Muscle of back (tissue), 13 donors: ENCODE measurements at places on chromosomes 11 and 22. TPM values are rescaled to one million over a fixed set of nuclear protein-coding genes. Genes with fewer than 3 reads are reported as not detected.

DNA sequence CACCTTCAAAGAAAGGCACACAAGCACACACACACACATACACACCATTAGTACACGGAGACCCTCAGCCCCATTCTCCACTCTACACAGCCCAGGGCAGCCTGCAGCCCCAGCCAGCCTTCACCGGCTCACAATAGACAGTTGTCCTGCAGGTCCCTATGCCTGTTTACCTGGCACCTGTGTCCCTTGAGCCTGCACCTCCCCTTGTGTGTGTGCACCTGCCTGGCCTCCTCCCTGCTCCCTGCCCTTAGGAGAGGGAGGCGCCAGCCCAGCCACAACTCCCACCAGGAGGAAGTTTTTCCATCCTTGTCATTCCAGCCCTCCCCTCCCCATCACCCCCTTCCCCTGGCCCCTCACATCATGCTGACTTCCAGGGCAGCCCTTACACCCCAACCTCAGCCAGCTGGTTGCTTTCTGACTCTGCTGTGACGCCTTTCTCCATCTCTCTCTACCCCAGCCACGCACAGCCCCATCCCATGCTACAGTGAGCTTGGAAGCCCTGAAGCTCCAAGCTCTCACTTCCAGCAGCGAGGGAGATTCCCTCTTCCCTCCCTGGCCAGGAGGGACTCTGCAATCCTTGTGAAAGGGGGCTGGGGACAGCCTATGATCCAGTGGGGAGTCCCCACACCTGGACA is 4.4 kb downstream of the AHNAK start:
- no peak for DNase-seq

The OR11H1 gene
- not detected for polyA plus RNA-seq

DNA sequence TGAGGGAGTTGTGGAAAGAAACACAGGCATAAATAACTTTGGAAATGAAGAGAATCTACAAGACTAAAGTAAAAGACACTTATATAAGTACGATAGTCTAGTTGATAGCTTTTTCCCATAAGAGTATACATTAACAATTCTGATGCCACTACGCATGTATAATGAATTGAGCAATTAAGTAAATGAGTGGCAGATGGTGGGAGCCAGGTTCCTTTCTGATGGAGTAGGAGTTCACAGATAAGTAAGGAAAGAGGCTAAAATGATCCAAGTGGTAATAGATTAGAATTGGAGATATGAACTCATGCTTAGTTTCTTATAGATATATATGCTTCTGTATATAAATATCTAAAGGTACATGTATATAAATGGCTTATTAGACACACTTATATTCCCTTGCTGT is 368.3 kb downstream of the FAM181B start:
- no peak for DNase-seq

DNA sequence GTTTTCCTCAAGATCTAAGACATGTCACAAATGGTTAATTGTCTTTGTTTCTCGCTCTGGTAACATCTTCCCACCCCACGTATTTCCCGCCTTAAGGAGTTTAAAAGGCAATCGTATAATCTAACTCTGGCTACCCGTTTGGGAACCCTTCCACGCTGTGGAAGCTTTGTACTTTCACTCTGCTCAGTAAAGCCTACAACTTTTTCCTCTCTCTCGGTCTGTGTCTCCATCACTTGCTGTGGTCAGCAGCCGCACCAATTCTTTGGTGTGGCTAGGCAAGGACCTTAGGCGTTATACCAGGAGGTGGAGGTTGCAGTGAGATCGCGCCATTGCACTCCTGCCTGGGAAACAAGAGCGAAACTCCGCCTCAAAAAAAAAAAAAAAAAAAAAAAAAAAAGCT is 1430.1 kb downstream of the LRRC4C start:
- DNase-seq = peak; percentile 5

The PRSS23 gene
- 17.9 TPM for polyA plus RNA-seq

GRCh38 chr11:1290052-1291040 is 19.1 kb downstream of the TOLLIP start:
- DNase-seq = no peak

The FOLH1 gene
- 2.2 TPM for polyA plus RNA-seq

GRCh38 chr11:134048028-134048427 is 20.8 kb upstream of the JAM3 start:
- DNase-seq = no peak

GRCh38 chr11:1864231-1864630 is 11.3 kb downstream of the LSP1 start:
- DNase-seq = no peak

- no peak for DNase-seq
These were observed 48.5 kb downstream of the OR4D9 start for GRCh38 chr11:59559886-59560285.

DNA sequence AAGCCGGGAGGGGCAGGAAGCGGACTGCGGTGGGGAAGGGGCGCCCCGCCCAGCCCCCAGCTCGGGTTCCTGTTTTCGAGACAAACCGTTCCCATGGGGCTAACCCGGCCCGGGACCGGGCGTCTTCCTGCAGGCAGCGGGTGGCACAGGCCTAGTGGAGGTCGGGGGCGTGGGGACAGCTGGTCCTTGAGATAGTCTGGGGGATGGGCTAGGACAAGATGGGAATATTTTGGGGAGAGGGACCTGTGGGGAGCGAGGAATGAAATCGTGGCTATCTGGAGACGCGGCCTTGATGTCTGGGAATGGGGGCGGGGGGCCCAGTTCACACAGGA is 1.2 kb upstream of the RASGRP2 start:
- no peak for DNase-seq

- DNase-seq = no peak
These were observed 263.6 kb downstream of the BRD1 start for GRCh38 chr22:49564054-49564453.

- DNase-seq = no peak
These were observed 632.9 kb upstream of the CADM1 start for GRCh38 chr11:116136987-116137674.

- no peak for DNase-seq
These were observed 27.3 kb downstream of the BDNF start for GRCh38 chr11:27672836-27673464.

The DCDC1 gene
- 0.07 TPM for polyA plus RNA-seq

The RFPL2 gene
- polyA plus RNA-seq = not detected

DNA sequence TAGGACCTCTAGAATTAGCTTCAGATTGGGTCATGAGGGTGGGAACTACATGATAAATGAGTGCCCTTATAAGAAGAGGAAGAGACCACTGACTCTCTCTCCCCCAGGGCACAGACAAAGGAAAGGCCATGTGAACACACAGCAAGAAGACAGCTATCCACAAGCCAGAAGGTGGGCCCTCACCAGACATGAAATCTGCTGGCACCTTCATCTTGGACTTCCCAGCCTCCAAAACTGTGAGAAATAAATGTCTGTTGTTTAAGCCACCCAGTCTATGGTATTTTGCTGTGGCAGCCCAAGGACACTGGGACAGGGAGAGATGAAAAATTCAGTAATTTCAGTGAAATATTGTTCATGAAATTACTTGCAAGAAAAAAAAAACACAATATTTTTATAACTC is 5.9 kb downstream of the RBFOX2 start:
- no peak for DNase-seq

- no peak for DNase-seq
These were observed 595.3 kb upstream of the CCDC90B start for GRCh38 chr11:83881428-83881827.

GRCh38 chr11:34493926-34494595 is 19.5 kb downstream of the ELF5 start:
- no peak for DNase-seq

DNA sequence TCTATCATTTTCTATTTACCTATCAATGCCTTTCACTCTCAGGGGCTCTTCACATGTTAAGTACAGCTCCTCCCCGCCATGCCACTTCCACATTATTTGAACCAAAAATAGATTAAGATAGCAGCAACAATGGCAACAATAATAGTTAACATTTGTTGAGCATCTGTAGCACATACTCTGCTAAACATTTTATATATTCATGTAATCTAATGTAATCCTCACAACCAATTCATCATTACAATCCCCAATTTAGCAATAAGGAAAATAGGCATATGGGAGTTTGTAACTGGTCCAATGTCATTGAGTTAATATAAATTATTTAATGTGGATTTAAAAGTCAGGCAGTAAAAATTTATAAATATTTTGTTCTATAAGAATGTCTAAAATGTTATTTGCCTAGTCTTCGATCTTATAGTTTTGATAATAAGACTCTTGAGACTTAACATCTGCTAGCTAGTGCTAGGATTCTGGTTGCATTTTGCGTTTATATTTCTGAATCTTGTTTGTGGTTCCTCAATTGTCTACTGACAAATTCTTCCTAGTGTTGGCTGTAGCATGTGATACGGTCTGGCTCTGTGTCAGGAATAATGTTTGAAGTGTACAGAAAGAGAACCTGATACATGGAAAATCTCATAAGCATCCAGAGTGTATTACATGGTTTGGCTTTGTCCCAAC is 621.5 kb upstream of the LUZP2 start:
- DNase-seq = peak; percentile 70

The APOA5 gene
- not detected for polyA plus RNA-seq

DNA sequence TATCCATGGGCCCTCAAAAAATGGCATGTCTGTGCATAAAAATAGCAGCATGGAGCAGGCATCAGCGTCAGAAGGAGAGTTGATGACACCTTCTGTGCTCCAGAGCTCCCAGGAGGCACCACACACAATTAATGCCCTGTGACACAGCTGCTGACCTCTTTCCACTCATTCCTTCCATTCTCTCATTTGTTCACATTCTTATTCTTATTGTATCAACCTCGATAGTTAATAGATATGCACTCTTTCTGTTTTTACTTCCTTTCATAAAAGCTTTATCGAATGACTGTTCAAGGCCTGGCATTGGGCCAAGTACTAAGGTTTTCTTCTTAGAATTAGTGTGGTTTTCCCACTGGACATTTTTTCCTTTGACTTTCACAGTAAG is 266.0 kb upstream of the MTNR1B start:
- no peak for DNase-seq

DNA sequence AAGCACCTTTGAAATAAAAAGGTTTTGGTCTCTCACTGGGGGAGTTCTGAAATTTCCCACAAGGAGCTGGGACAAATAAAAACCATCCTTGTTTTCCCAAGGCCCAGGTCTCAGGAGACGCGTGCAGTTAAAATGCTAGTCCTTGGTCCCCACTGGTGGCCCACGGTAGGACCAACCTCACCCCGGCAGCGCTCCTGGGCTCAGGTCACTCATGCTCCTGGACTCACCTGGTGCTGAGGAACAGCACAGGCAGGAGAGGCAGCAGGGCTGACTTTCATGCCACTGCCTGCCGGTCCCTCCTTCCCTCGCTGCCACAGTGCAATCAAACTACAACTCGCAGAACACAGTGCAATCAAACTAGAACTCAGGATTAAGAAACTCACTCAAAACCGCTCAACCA is 356.8 kb upstream of the CCDC179 start:
- no peak for DNase-seq

The DRG1 gene
- 74.5 TPM for polyA plus RNA-seq

- no peak for DNase-seq
These were observed 404.3 kb downstream of the JRKL start for GRCh38 chr11:96794152-96794551.

The MYO7A gene
- 3.7 TPM for polyA plus RNA-seq

The ASRGL1 gene
- polyA plus RNA-seq = 3.6 TPM

The CYTH4 gene
- polyA plus RNA-seq = 6.9 TPM

- peak; percentile 67 for DNase-seq
These were observed 851 bp downstream of the PTDSS2 start for GRCh38 chr11:450809-451451.

DNA sequence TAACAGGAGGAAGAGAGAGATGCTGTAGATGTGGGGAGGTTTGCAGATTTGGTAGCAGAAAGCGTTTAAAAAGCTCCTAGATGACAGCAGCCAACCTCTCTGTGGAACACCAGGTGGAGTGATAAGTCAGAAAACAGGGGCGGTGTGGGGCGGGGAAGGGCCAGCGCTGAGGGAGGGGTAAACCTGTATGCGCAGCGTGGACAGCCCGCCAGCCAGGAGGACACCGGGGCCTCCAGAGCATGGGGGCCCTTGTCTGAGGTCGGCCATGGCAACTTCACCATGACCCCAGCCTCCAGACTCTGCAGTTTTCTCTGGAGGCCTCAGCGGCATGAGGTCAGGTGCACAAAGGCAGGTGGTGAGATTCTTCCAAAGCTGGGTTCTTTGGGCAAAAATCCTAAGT is 423.7 kb downstream of the BRD1 start:
- no peak for DNase-seq

The SERHL2 gene
- polyA plus RNA-seq = 6.5 TPM

- no peak for DNase-seq
These were observed 1.9 kb downstream of the BANF1 start for GRCh38 chr11:66004186-66004585.

GRCh38 chr11:34348919-34349318 is 8.9 kb downstream of the ABTB2 start:
- DNase-seq = no peak

DNA sequence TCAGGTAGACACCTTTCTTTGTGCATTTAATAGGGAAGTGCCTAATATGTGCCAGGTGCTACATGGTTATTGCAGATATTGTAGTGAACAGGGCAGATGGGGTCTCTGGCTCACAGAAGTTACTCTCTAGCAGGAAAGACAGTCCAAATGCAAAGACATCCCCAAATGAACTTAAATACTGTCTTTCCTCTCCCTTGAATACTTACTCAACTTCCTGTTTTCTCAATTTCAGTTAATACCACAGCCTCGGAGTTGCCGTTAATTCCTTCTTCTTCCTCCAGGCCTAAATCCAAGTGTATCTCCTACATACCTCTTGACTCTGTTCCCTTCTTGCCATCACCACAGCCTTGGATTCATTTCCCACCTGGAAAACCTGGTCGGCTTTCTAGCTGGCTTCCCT is 134.3 kb upstream of the SESN3 start:
- no peak for DNase-seq

- no peak for DNase-seq
These were observed 59.3 kb downstream of the ENDOD1 start for GRCh38 chr11:95148938-95149337.

DNA sequence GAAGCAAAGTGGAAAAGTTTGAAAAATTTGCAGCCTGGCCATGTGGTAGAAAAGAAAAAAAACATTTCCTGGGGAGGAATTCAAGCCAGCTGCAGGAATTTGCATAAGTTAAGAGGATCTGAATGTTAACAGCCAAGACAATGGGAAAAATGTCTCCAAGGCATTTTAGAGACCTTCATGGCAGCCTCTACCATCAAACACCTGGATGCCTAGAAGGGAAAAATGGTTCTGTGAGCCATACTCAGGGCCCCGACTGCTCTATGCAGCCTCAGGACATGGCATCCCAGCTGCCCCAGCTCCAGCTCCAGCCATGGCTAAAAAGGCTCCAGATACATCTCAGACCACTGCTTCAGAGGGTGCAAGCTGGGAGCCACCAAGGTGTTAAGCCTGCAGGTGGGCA is 149.1 kb upstream of the SOX6 start:
- no peak for DNase-seq

The HMGXB4 gene
- polyA plus RNA-seq = 14.9 TPM

The CEP126 gene
- 2.7 TPM for polyA plus RNA-seq

GRCh38 chr11:110977661-110978060 is 265.4 kb upstream of the ARHGAP20 start:
- DNase-seq = no peak

The VSIG10L2 gene
- not detected for polyA plus RNA-seq

GRCh38 chr11:31141789-31142188 is 227.8 kb downstream of the DCDC1 start:
- DNase-seq = no peak
